ENCODE measurements at places on chromosomes 16 and 17.

- DNase-seq, result no peak
Observed at GRCh38 chr17:47935961-47936360, 5.4 kb upstream of the PNPO start.

- DNase-seq, result no peak
Observed at GRCh38 chr17:45186801-45187354, 25.2 kb downstream of the HEXIM2 start.

GRCh38 chr17:13558588-13558987 lies 43.1 kb downstream of the HS3ST3A1 start:
- DNase-seq, result no peak

DNA sequence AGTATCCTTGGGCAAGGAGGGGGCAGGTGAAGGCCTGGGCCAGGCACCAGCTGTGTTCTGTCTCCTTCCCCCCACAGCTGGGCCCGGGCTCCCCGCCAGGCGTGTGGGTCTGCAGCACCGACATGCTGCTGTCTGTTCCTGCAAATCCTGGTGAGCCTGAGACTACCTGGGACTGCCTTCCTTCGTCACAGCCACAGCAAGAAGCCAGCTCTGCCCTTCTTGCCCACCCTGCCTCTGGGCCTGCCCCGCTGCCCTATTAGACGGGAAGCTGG lies 12.3 kb downstream of the FCSK start:
- no peak for DNase-seq

DNA sequence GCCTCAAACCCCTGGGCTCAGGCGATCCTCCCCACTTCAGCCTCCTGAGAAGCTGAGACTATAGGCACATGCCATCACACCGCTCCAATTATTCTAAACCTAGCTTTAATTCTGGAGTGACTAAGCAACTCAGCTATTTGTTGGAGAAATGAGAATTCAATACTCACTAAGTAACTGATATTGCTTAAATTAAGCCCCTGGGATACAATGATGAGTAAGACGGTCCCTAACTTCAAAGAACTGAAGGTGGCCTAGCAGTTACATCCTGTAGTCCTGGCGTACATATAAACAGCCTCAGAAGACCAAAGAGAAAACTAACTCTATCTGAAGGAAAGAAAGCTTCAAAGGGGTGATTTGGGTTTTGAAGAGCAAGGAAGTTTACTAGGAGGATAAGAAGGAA lies 25.0 kb downstream of the XPO6 start:
- DNase-seq, result no peak

DNA sequence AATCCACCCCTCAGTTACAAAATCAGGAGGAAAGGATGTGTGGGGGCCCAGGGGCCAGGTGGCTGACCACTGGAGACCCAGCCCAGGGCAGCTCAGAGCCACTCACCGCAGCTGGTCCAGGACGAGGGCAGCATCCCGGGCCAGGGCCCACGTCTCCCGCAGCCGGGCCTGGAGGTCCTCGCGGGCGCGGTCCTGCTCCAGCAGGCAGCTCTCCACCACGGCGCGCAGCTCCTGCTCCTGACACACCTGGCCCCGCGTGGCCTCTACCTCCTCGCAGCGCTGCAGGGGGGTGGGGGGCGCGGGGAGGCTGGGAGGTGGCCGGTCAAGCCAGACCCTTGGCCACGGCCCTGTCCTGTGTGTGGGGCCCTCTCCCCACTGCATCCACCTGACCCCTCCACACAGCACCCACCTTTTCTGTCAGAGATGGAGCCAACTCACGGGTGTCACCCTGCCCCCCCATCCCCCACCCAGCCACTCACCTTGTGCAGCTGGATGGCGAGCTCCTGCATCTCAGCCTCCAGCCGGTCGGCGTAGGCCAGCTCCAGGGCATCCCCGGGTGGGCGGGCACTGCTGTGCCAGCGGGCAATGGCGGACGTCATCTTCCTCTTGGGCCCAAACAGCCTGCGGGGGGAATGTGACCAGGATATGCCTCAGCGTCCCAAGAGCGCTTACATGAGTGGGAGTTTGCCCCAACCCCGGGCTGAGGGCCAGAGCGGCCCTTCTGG lies 5.1 kb downstream of the NUDT16L1 start:
- no peak for DNase-seq

DNA sequence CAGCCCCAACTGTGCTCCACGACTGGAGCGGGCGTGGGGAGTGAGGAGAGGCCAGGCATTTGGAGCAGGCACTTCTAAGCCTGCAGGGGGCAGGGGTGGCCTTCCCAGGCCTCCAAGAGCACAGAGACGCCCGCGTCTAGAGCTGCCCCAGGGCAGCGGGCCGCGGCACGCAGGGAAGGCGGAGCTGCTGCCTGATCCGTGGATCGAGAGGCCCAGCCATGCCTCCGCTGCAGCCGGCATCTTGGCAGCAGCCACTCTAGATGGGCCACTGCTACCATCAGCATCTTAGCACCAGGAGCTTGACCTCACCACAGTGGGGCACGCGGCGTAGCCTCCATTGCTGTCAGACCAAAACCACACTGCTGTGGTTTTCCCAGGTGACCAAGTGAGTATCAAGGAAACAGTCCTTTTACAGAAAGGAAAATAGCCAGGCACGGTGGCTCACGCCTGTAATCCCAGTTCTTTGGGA lies 20.4 kb upstream of the WDR45B start:
- no peak for DNase-seq

DNA sequence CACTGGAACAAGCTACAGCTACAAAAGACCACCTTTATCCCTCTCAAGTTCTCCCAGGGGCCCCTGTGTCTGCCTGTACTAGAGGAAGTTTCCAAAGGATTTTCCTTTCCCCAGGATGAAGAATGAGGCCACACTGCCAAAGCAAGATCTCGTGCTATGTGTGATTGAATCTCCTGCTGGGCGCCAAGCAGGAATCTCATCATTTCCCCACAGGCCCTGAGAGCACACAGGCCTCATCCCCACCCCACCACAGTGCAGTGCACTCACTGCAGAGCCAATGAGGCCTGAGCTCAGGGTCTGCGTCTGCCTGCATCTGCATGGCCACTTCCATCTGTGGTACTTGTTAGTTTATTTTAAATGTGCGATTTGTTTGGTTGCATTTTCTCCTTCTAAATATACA lies 387.4 kb upstream of the ASIC2 start:
- no peak for DNase-seq

DNA sequence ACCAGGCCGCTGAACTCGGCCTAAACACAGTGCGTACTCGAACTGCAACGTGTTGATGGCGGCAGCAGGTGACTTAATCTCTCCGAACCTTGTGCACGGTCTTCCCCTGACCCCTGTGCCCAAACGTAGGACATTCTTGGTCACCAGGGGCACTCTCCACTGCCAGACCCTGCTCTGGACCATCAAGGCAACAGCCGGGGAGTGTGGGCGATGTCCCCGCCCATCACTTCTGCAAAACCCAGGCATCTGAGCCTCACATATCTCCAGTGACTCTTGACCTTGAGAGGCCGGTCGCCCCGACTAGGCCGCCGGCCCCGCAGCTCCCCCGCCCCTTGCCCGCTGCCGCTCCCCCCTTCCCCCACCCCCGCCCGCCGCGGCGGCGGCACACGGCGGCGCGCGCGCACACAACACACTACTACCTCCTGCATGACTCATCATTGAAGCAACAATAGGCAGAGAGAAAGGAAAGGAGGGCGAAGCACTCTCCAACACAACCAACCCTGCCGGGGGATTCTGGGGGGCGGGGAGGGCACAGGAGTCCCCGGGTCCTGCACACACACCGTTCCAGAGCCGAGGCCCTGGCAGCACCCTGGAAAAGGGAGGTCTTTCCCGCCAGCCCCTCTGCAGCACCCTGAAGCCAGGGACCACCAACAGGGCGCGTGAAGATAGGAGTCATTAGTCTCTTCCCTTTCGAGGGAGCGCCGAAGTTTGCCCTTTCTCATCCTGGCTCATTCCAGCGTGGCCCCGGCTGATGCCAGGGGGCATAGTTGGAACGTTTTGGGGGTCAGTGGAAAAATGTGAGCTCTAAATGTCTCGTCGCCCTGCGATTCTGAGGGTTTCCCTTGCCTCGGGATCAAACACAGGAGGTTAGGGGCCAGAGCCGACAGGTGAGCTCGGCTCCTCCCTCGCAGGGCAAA lies 1.9 kb downstream of the MNT start:
- peak; percentile 61 for DNase-seq

GRCh38 chr16:3643095-3643730 lies 11.3 kb upstream of the DNASE1 start:
- DNase-seq, result no peak

DNA sequence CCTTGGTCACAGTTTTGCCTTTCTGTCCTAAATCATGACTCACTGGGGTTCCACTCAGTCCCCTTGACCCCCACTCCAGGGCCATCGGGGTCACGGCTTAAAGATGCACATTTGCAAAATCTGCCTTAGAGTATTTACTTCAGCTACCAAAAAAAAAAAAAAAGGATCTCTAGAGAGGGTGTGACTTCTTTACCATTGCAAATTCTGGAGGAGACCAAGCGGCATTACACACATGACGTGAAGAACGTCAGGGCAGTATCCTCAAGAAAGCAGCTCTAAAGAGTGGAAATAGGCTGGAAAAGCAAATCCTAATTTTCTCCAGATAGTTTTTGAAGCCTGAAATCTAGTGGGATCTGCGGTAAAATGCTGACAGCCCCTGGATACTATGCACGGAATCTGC lies 25.6 kb downstream of the SLC6A4 start:
- DNase-seq, result no peak
